Smooth muscle cell of the brain vasculature (primary cell): ENCODE measurements at places on chromosomes 13 and 19.

- no peak for DNase-seq
These were observed 1646.0 kb downstream of the PCDH9 start for GRCh38 chr13:65584126-65584525.

- peak; percentile 21 for DNase-seq
These were observed 4.0 kb upstream of the NKPD1 start for GRCh38 chr19:45164577-45165335.

- DNase-seq, result no peak
These were observed 67.8 kb upstream of the CSNK1A1L start for GRCh38 chr13:37173214-37173613.

DNA sequence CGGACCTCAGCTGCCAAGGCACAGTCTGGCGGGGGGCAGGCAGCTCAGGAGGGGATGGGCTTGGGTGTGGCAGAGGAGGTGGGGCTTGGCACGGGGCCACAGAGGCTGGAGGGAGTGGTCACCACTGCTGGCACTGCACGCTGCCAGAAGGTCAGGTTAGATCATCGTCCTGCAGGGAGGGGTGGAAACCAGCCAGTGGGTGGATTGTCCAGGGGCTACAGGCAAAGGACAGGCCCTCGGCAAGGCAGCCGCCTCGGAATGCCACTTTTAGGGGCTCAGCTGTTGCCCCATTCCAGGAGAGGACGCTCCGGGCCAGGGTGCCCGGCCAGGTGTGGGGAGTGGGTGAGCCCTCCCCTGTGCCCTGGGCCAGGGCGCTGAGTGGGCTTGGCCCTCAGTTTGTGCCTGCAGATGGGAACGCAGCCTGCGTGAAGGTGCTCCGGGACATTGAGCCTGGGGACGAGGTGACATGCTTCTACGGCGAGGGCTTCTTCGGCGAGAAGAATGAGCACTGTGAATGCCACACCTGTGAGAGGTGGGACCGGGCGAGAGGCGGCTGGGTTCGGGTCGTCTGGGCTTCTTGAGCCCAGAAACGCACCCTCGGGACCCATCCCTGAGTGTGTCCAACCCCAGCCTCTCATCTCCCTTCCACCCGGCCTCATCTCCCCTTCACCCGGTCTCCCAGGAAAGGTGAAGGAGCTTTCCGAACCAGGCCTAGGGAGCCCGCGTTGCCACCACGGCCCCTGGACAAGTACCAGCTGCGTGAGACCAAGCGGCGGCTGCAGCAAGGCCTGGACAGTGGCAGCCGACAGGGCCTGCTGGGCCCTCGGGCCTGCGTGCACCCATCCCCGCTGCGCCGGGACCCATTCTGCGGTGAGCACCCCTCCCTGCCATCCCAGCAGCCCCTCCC is 6.4 kb downstream of the KMT5C start:
- DNase-seq, result no peak

DNA sequence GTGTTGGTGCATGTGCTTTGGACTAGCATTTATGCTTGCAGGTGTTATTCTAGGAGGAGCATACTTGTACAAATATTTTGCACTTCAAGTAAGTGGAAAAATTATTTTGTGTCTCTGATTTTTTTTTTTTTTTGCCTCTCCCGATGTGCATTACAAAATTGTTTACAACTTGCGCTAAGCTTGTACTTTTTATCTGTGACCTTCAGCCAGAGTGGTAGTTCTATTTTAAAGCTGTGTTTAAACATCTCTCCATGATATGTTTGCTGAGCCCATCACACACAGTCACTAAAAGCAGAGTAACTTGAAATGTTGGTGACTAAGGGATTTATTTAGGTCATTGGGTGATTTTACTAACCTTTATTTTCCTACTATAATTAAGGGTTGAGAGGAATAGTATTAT is 20.8 kb downstream of the ITM2B start:
- DNase-seq, result no peak

DNA sequence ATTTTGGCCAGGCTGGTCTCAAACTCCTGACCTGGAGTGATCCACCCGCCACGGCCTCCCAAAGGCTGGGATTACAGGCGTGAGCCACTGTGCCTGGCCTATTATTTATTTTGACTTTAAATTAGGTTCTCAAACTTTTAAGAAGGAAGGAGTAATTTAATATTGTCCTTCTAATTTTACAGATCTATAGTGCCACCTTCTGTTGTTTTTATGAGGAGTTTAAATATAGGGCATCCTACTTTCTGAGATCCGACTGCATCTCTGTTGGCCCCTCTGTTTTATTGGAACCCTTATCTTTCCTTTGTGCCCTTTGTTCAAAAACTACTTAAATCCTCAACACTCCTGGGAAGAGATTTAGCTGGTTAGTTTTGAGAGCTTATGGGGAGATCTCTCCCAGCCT is 25.4 kb upstream of the ZMYM5 start:
- no peak for DNase-seq

DNA sequence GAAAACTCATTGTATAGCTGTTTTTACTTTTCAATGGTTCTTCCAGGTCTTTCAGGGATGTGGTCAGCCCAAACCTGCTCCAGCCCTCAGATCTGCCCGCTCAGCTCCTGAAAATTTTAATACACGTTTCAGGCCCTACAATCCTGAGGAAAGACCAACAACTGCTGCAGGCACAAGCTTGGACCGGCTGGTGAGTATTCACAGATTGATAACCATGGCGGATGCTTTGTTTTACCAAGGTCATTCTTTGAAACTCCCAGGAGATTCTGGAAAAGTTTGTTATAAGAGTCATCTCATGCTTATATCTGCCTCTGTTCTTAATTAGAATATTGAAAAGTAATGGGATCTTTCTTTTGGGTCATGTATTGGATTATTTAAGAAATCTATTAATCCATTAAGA is 173.5 kb downstream of the DCT start:
- no peak for DNase-seq

GRCh38 chr13:50812242-50812641 is 31.2 kb downstream of the DLEU7 start:
- no peak for DNase-seq

DNA sequence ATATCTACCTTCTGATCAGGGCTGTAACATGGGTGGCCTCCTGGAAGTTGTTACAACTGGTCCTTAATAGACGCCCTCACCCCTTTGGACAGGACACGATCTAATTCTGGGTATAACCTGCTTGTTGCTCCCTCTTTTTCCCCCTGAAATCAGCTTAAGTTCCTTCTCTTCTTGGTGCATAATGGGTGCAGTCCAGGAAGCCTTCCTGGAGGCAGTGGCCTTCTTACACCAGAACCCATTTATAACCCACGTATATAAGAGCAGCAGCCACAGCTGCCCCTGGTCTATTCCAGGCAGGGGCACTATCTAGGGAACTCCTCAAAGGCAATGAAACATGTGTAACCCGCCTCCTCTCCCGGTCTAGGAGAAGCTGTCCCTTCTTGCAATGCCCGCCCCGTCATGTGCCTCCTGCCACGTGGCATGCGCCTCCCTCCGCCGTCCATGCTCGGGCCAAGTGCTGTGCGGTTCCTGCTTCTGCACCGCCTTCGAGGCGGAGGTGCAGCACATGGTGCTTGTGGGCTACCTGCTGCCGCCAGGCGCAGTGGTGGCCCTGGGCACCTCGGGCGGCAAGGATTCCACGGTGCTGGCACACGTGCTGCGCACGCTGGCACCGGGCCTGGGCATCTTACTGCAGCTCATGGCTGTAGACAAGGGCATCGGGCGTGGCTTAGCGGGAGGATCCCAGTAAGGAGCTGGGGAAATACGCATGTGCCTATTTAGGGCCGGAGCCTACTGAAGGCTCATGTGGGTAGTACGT is 27.3 kb downstream of the ZNF175 start:
- DNase-seq, result no peak

DNA sequence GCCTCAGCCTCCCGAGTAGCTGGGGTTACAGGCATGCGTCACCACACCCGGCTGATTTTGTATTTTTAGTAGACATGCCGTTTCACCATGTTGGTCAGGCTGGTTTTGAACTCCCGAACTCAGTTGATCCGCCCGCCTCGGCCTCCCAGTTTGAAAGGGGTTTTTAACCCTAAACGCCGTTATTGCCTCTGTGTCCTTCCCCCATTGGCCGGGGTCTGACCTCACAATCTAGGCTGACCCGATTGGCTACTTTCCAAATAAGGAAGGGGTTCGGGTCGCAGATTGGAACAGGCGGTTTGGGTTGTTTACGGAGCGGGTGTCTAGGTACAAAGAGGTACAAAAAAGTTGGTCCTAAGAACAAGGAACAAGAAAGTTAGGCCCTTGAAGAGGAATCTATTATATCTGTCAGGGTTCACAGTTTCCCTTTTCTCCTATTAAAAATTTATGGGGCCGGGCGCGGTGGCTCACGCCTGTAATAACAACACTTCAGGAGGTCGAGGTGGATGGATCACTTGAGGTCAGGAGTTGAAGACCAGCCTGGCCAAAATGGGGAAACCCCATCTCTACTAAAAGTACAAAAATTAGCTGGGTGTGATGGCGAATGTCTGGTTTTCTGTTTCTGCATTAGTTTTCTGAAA is 1.0 kb downstream of the ZNF253 start:
- no peak for DNase-seq

- peak; percentile 33 for DNase-seq
These were observed 374.0 kb downstream of the IRS2 start for GRCh38 chr13:109412283-109412901.
